ENCODE measurements at places on chromosomes 1 and 21. TPM values are rescaled to one million over a fixed set of nuclear protein-coding genes. Genes with fewer than 3 reads are reported as not detected.

SH2D5 gene
- total RNA-seq, result 3.9 TPM

KIF26B gene
- 12.1 TPM for total RNA-seq

A3GALT2 gene
- not detected for total RNA-seq

E2F2 gene
- total RNA-seq, result 2.2 TPM

LAMC2 gene
- 27.6 TPM for total RNA-seq

NPPB gene
- total RNA-seq, result 4.7 TPM

CATSPERE gene
- total RNA-seq, result 1.7 TPM

CHRNB2 gene
- not detected for total RNA-seq

FCRL2 gene
- not detected for total RNA-seq

HTR6 gene
- total RNA-seq, result not detected

PPM1J gene
- total RNA-seq, result 1.3 TPM

PRKCZ gene
- total RNA-seq, result 5.2 TPM

TCHHL1 gene
- not detected for total RNA-seq

RRP1 gene
- total RNA-seq, result 16.8 TPM

TMEM50B gene
- 24.5 TPM for total RNA-seq

HRNR gene
- not detected for total RNA-seq

AMY1C gene
- not detected for total RNA-seq

CFAP57 gene
- under 0.01 TPM for total RNA-seq

TNFRSF4 gene
- 0.43 TPM for total RNA-seq

BARHL2 gene
- not detected for total RNA-seq

FAM177B gene
- not detected for total RNA-seq

LCE2D gene
- not detected for total RNA-seq

DNASE2B gene
- not detected for total RNA-seq

CR1L gene
- total RNA-seq, result not detected

CORT gene
- not detected for total RNA-seq

LINGO4 gene
- total RNA-seq, result not detected

SNAPIN gene
- total RNA-seq, result 66.1 TPM

NPHS2 gene
- total RNA-seq, result not detected

WLS gene
- total RNA-seq, result 66.1 TPM

SPATA1 gene
- 0.97 TPM for total RNA-seq

FMOD gene
- 0.86 TPM for total RNA-seq

AMY1B gene
- not detected for total RNA-seq

ZFP69 gene
- 4.5 TPM for total RNA-seq

OR2AK2 gene
- not detected for total RNA-seq

NUP210L gene
- total RNA-seq, result not detected
